ENCODE measurements at places on chromosomes 3 and 15. TPM values are rescaled to one million over a fixed set of nuclear protein-coding genes. Genes with fewer than 3 reads are reported as not detected.

The CFAP100 gene
- total RNA-seq: not detected

The STRIT1 gene
- 507 TPM for total RNA-seq

The CEMIP gene
- not detected for total RNA-seq

The SAXO2 gene
- not detected for total RNA-seq

The ACSBG1 gene
- not detected for total RNA-seq

The GABRG3 gene
- not detected for total RNA-seq

The DPPA4 gene
- not detected for total RNA-seq

The ATP11B gene
- 18.5 TPM for total RNA-seq

The IL20RB gene
- 0.52 TPM for total RNA-seq

- no peak for DNase-seq
Observed at GRCh38 chr3:51620543-51620942, 50.5 kb upstream of the TEX264 start.

DNA sequence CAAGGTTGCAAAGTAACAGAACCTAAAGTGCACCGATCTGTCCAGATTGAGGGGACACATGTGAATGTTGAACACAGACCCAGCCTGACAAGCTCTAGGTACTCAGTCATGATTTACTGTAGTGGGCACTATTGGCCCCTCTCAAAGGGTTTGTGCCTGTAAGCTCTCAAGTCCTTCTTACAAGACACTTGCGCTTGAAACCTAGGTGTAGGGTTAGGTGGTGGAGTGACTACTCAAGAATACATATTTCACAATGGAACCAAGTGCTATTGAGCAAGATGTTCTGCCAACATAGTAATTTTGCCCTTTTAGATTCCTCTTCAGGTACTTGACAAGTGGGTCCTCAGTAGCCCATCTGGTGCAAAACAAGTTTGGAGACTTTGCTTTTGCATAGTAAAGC, 169.9 kb downstream of the AKAP13 start:
- no peak for DNase-seq

DNA sequence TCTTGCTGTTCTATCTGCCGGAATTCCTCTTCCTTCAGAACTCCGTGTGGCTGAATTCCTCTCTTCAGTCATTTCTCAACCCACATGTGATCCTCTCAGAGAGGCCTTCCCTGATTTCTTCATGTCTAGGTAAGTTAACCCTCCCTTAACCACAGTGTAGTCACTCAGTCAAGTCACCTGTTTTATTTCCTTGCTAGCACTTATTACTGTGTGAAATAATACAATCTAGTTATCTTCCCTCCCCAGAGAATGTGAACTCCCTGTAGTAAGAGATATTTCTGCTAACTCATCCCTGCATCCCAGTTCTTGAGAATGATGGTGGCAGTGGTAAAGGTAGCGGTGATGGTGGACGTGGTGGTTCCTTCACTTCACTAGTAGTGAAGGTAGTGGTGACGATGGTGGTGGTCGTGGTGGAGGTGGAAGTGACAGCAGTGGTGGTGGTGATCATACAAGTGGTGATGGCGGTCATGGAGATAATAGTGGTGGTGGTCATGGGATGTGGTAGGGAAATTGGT, 33.3 kb downstream of the COL6A5 start:
- DNase-seq: no peak

DNA sequence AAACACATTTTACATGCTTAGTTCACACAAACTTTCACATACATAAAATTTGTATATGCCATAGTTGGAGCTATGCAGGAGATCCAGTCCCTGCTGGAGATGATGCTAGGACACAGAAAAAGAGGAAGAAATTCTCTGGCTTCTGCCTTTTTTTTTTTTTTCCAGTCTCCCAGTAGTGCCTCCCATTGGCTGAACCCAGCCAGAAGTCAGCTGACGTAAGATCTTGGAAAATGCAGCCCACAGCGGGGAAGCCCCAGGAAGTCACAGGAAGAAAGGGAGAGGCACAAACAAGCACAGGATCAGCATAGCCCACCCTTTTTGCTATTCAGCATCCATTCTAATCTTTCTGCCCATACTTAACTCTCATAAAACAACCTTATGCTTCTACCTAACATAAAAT, 38.5 kb downstream of the SCN11A start:
- no peak for DNase-seq

DNA sequence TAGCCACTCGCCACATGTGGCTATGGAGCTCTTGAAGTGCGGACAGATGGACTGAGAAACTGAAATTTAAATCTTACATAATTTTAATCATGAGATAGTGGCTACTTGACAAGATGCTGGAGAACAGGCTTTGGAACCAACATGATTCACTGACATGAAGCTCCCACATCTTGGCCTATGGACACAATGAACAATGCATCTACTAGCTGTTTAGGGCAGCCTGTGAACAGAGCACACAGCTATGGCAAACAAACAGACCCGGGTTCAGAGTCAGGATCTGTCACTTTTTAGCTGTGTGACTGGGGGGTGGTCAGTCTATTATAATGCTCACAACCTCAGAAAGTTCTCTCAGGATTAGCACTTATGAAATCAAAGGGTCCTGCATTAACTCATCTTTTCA, 616.6 kb downstream of the MAGI1 start:
- no peak for DNase-seq

- no peak for DNase-seq
Observed at GRCh38 chr3:167854063-167854462, 118.5 kb downstream of the SERPINI1 start.

DNA sequence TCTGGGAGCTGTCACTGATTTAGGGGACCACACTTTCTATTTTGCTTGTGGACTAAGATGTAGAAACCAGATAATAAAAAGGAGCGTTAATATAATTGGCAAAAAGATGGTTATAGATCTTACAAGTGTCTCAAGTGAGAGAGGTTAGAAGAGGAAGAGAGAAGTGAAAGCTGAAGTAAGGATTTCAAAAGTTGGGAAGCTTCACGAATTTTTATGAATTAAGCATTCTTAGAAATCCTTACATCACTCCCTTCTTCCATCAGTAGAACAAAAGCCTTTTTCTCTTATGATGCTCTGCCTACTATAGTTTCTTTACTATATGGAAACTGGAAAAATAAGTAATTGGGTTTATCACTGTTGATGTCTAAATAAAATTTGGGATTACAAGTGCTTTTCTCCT, 146.5 kb downstream of the FNDC3B start:
- DNase-seq: no peak

GRCh38 chr3:97954228-97954827, 17.9 kb downstream of the RIOX2 start:
- no peak for DNase-seq

DNA sequence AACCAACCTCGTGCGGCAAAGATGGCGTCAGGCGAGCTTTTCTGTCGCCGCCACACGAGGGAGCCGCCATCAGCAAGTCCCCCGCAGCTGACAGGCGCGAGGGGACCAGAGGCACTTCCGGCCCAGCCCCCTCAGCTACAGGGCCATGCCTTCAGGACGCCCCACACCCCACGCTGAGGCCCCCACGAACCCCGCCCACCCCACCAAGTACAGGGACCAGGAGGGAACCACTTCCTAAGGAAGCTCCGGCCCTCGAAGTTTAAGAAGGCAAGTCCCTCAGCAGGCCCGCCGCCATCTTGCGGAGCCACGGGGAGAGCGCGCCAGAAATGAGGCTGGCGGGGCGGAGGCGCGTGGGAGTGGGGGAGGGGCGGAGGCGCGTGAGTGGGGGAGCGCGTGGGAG, 790 bp downstream of the DAZL start:
- DNase-seq: no peak

- DNase-seq: no peak
Observed at GRCh38 chr15:39429898-39430357, 151.0 kb upstream of the THBS1 start.

DNA sequence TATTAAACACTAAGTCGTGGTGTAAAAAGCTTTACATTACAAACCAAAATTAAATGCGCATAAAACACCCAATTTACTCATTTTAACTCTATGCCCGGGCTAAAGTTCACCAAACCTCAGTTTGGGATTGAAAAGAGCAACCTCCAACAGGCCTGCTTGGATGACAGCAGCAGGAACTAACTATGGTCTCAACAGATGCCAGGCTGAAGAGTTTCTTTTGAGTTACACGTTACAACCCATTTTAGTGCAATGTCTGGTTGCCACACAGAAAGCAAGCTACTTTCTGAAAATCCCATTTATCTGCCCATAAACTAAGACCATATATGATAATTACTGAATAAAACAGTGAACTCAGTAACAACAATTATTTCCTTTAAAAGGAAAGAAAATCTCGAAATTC, 2.2 kb downstream of the SATB1 start:
- DNase-seq: no peak
